Stimulated activated naive CD8-positive, alpha-beta T cell treated with anti-CD3 and anti-CD28 coated beads, Interleukin-15, Interleukin-2, amounts not matched to agents 100 U/mL and 50 U/mL, for 24 hours (primary cell): ENCODE measurements at places on chromosomes 6 and 20.

GRCh38 chr20:50431066-50431450, 79.1 kb upstream of the PTPN1 start:
- DNase-seq, result no peak

DNA sequence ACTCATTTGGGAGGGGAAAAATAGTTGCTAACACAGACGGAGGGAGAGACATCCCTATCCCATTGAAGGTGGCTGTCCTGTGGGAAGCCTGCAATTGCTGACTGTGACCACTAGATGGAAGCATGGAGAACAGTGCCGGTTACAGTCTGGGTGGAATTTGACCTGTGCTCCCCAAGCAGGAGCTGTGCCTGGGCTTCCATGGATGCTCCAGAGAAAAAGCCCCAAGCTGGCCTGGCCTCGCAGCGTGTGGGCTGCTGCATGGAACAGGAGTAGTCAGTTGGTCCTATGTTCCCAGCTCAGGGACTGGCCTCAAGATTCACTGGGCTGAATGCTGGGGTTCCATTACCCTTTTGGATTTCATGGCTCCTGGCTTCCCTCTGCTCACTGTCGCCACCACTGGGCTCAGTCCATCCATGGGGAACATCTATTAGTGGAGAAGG, 116.3 kb upstream of the CHD6 start:
- peak; percentile 16 for DNase-seq

DNA sequence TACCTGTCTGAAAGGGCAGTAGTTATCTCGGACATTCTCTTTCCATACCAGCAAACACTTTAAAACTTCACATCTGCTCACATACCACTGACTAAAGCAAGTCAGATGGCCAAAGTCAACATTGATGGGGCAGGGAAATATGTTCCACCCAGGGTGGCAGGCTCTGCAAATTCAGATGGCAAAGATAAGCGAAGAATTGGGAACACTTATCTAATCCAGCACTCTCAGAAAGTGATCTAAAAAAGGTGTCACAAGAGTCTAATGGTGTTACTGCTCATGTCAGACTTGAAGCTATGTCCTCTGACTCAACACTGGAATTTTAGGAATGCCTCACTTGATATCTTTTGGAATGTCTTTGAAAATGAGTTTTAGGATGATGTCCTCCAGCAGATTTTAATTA, 1086.2 kb downstream of the KIF16B start:
- DNase-seq, result no peak

- no peak for DNase-seq
Observed at GRCh38 chr20:41394931-41395666, 28.5 kb upstream of the EMILIN3 start.

DNA sequence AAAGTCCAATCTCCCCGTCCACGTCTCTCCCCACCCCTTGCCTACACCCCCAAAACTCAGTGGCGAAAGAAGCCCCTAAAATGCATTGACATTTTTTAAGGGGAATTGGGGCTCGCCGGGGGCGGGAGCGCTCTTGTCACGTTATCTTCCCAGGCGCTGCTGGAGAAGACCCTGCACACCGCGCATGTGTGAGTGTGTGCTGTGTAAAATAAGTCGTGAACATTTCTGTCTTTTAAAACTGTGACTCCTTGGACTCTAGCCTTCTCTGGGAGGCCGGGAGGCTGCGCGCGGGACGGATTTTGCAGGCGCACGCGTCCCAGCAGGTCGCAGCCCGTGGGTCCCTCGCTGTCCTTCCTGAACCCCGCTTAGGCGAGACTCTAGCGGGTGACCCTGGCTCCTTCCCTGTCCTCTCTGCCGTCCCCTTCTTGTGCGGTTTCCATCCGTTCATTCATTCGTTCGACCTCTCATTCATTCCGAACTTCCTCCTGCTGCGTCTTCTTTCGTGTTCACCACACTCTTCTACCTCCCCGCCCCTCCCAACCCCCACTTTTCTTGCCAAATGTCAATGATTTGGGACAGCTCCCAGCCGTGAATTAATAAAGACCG, 2.2 kb downstream of the NRN1 start:
- peak; percentile 12 for DNase-seq
